ENCODE measurements at places on chromosomes 2 and 18. TPM values are rescaled to one million over a fixed set of nuclear protein-coding genes. Genes with fewer than 3 reads are reported as not detected.

DNAJC5G gene
- not detected for total RNA-seq

TTC31 gene
- total RNA-seq, result 22.5 TPM

BMP10 gene
- total RNA-seq, result not detected

RMND5A gene
- 23.1 TPM for total RNA-seq

DSC3 gene
- 5.7 TPM for total RNA-seq

PSMA8 gene
- not detected for total RNA-seq

INHA gene
- total RNA-seq, result 0.78 TPM

DNA sequence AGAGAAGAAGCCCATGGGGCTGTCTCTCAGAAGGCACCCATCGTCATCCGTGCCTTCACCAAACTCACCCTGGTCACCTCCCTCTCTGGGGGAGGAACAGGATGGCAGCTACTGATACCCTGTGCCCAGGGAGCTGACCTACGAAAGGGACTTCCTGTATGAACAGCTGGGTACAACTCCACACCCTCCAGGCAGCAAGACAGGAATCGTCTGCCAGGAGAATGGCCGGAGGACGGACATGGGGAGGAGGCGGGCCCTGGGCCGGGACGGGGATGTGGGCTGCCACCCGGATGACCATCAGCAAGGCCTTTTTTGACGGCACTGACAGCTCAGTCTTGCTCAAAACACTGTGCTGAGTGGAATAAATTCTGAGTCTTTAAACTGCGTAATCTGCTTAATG, 243.6 kb downstream of the HDAC4 start:
- no peak for DNase-seq

GRCh38 chr18:2466978-2467377, 104.3 kb downstream of the METTL4 start:
- DNase-seq, result no peak

DNA sequence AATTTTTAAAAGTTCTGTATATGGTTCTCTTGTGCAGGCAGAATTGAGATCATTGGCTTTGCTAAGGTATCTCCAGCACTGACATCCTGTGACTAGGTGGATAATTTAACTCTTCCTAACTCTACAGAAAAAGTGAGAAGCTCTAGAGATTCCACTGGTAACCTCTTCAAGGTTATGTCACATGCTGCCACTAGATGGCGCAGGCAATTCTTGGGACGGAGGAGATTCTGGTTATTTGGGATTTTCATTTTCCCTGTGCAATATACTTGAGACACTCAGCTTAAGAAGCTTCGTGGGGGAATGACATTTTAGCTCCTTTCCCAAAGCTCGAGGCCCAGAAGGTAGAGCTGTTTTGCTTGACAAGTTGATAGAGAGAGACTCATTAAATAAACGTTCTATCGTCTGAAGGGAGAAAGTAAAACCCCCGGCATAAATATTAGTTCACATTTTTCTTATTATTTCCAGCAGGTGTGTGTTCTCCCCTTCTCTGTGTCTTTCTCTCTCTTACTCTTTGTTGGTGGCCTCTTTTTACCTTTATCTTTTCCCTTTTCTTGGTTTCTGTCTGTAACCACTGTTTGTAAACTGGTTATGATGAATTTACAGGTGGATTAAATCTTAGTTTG, 26.6 kb upstream of the LANCL1 start:
- peak; percentile 43 for DNase-seq

DNA sequence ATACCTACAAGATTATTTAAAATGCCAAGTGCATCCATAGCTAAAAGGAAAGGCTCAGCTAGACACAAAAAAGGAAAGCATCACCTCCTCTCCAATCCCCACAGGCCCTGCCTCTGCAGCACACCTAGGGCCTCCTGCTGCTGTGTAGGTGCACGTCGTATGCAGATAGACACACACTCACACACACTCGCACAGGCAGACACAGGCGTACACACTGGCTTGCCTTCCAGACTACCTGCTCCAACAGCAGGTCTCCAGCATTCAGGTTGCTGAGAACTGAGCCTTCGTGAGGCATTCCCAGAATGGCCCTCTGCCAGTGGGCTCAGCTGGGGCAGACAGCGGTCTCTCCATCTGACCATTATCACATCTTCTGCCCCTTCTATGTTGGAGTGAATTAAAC, 35.3 kb upstream of the FRZB start:
- no peak for DNase-seq

DNA sequence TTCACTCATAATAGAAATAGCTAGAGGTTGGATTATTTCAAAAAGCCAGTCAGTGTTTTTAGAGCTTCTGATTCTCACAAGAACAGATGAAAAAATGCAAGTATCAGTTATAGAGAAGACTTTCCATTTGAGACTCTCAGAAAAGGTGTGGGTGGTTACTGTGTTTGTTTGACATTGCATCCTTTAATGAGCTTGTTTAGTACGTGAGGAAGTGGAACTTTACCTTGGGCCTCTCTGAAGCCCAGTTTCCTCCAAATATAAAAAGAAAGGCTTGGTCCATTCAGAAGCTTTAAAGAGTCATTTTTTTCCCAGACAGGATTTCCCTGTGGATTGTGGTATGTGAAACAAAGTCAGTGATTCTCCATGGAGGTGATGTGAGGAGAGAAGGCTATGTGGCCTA, 89.9 kb upstream of the RANBP2 start:
- DNase-seq, result no peak

- no peak for DNase-seq
Measured at GRCh38 chr2:65025453-65026123, 30.6 kb upstream of the CEP68 start.

DNA sequence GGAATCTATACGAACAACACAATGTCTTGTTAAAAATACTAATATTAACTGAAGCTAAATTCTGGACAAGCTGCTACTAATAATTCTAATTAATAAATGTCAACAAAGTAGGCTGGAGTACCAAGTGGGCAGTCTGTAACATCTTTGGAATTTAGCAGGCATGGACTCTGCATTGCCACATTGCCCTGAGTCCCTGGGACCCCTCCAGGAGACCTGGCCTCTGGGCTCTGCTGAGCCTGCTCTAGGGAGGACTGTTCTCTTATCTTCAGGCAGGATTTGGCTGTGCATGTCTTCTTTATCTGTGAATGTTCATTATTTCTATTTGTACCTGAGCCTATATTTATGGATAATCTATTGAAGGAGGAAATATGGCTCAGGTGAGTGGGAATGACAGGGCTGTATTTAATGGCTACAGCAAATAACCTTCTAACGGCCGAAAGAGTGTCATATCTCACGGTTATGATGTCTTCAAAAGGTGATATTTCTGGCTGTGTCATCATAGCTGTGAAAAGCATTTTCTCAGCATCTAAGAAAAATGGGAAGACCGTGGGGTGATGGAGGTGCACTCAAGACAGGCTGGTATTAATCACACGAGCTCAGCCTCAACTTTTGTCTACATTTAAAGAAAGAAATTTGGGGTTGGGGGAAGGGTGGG, 28.6 kb upstream of the SETBP1 start:
- no peak for DNase-seq

DNA sequence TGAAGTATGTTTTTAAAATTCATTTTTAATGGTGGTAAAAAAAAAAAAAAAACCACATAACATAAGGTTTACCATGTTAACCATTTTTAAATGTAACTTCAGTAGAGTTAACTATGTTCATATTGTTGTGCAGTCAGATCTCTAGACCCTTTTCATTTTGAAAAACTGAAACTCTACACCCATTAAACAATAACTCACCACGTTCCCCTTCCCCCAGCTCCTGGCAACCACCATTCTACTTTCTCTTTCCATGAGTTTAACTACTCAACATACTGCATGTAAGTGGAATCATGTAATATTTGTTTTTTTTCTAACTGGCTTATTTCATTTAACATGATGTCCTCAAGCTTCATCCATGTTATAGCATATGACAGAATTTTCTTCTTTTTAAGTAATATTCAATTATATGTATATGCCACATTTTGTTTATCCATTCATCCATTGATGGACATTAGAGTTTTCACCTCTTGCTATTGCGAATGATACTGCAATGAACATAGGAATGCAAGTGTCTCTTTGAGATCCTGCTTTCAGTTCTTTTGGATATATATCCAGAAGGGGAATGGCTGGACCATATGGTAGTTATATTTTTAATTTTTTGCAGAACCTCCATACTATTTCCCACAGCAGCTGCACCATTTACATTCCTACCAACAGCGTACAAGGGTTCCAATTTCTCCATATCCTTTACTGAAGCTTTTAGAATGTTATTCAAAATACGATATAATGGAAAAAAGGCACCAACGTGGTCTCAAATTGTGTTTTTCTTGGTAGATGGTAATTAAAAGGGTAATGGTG, 91.0 kb downstream of the SPTBN1 start:
- no peak for DNase-seq

DNA sequence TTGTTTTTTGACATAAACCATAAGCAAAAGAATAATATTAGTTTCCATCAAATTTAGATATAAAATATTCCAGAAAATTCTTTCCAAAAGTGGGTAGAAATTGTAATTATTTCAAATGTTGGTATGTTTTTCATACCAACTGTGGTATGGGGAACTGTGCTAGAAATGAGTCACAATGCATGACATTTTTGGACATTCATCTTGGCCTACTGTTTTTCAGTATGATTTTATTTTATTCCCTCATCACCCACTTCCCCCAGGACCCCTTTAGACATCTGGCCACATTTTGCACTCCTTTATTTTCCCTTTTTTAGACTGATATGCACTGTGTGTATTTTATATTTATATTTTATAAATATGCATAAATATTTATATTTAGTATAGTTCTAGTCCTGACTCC, 97.1 kb downstream of the DPP4 start:
- DNase-seq, result no peak

- no peak for DNase-seq
Measured at GRCh38 chr18:36382854-36383253, 85.3 kb downstream of the FHOD3 start.

DNA sequence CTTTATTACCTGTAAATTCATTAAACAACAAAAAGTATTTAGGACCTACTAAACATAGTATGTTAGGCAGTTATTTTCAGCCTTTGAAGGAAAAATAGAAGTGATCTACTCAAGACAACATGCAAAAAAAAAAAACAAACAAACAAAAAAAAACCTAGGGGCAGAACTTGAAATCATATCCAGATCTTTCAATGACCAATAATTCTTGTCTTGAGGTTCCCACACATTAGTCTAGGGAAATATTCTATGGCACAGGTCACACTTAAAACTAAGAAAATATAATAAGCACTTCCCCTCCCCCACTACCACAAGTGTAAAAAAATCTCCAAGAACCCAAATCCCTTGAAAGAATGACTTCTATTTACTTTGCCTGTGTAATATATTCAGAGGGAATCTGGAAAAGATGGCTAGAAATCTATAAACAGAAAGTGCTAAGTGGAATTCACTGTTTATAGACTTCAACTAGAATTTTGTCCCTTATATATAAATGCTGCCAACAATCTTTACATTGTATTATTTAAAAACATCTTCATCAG, 3.5 kb downstream of the PELI1 start:
- DNase-seq, result no peak

DNA sequence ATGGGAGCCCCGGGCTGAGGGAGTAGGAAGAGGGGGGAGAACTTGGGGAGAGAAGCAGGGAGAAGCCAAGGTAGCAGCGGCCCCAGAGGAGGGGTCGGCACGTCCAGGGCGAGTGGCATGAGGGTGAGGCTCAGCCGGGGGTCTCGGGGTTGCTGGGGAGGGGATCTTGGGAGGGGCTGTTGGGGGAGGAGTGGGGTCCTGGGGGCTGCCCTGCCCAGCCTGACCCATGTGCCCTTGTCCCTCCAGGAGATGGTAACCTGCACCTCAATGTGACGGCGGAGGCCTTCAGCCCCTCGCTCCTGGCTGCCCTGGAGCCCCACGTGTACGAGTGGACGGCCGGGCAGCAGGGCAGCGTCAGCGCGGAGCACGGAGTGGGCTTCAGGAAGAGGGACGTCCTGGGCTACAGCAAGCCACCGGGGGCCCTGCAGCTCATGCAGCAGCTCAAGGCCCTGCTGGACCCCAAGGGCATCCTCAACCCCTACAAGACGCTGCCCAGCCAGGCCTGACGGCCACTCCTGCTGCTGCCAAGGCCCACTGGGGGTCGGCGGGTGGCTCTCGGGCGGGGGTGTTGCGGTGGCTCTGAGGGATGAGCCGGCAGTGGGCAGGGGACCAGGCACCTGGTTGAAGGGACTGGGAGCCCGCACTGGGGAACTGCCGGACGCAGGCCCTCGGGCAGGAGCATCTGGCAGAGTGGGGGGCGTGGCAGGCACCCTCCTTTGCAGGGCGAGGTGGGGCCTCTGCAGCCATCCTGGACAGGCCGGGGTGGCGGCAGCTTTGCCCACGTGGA, 9.0 kb upstream of the GAL3ST2 start:
- no peak for DNase-seq

DNA sequence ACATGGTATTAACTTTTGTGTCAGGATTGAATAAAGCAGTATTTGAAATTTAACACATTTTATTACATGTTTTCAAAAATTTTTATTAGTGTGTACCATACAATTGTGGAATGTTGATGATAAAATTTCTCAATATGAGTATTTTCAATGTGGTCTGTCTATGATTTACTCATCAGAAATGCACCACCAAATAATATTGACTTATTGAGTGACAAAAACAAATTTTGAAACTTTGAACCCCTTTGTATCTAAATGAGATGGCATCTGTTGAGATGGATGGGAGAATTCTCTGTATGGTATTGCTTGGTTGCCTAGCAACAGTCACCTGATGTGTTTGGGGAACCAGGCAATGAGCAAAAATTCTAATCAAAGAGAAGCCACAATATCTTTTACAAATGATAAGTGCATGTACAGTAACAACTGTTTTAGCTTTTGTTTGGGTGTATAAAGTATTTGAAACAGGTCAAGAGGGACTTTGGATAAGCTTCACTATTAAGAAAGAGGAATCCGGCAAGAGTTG, 400.1 kb downstream of the CCDC85A start:
- no peak for DNase-seq
